SJSA1 (cell line): ENCODE measurements at places on chromosomes 5 and 9. TPM values are rescaled to one million over a fixed set of nuclear protein-coding genes. Genes with fewer than 3 reads are reported as not detected.

Gene OR13D1
- total RNA-seq: not detected in 2 replicates

Gene NOXA1
- not detected in 2 replicates for total RNA-seq

Gene TLX3
- total RNA-seq: not detected in 2 replicates

Gene C1QTNF3
- total RNA-seq: 0.24 TPM in 1 of 2 replicates, not detected in the other

DNA sequence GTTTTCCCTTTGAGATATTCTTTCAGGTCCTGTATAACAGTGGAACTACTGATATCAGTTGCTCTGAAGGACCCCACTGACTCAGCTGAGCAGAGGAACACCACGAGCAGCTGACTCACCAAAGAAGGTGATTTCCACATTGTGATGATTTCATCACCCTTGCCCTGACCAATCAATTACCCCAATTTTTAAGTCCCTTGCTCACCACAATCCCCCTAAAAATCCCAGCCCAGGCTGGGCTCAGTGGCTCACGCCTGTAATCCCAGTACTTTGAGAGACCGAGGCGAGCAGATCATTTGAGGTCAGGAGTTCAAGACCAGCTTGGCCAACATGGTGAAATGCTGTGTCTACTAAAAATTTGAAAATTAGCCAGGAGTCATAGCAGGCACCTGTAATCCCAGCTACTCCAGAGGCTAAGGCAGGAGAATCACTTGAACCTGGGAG, 125.3 kb upstream of the ABCA1 start:
- no peak for DNase-seq

Gene CEL
- 0.61 TPM in 1 of 2 replicates, not detected in the other for total RNA-seq

Gene WNT8A
- total RNA-seq: not detected in 2 replicates

DNA sequence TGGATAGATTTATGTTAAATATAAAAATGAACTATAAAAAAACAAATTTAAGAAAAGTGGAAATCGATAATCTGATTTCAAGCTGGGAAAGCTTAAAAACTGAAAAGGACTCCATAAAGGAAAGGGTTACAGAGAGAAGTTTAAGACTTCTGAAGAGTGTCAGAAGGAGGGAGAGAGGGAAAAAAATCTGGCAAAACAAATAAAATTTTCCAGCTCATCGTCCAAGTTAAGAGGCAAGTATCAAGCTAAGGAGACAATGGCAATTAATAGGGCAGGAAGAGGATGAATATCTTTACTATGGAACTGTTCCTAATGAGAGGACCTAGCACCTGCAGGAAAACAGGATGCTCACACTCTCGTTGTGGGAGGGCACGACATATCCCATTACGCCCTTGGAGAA, 20.5 kb upstream of the HEXB start:
- DNase-seq: no peak

Gene HMCN2
- total RNA-seq: 1.2 and 1.9 TPM in 2 replicates

- DNase-seq: peak; percentile 80
These were observed 35.0 kb upstream of the LIFR start for GRCh38 chr5:38591523-38591849.

- DNase-seq: peak; percentile 21
These were observed 37.3 kb downstream of the FBXW2 start for GRCh38 chr9:120755810-120756434.

- peak; percentile 33 for DNase-seq
These were observed 21.5 kb upstream of the WWC1 start for GRCh38 chr5:168269937-168270330.

GRCh38 chr5:162593881-162594280, 526.3 kb downstream of the GABRG2 start:
- no peak for DNase-seq

GRCh38 chr9:116499986-116500871, 186.9 kb upstream of the TRIM32 start:
- no peak for DNase-seq

- no peak for DNase-seq
These were observed at the start of gene PCDHAC2 for GRCh38 chr5:140966293-140967225. PCDHAC2 (plus strand) TSS chr5:140966476; CDS start chr5:140966767, 291 bp downstream.

Gene IRX2
- total RNA-seq: 16.4 and 16.7 TPM in 2 replicates

DNA sequence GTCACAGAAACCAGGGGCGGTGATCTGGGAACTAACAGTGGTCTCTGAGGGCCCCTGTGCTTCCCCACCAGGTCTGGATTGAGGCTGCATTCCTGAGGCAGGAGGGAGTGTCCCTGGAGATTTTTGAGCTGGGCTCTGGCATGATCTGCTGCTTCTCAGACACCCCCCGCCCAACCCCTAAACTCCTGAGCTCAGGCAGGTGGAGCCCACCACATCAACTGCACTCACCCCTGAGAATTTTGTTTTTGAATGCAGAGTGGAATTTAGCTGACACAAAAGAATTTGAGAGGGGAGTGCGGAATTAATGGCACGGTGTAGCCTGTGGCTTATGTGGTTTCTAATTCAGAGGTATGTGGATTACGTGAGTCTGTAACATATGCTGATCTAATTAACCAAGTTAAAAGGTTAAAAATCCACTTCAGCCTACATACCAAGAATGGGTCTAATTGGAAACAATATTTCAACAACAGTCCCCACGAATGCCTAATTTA, 23.9 kb upstream of the CTSL start:
- no peak for DNase-seq

GRCh38 chr9:120625222-120625621, 45.3 kb upstream of the CDK5RAP2 start:
- DNase-seq: no peak

Gene TMEM174
- total RNA-seq: not detected in 2 replicates

Gene GAS1
- total RNA-seq: 2.3 and 3.7 TPM in 2 replicates

DNA sequence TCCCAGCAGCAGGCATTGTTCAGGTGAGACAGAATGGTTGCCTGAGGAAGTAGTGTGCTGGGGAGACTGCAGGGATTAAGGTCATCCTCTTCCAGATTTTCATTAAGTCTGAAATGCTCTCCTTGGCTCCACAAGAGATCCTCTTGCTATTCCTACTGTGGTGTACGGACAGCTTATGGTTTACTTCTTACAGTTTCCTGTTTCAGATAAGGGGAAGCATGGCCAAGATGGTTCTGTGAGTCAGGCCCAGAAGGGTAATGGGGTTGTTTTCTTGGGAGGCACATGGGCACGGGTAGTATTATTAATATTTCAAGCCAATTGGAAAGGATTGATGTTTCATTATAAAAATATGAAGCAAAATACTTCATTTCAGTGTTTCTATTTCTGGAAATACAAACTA, 42.9 kb downstream of the GLRX start:
- DNase-seq: no peak

GRCh38 chr5:108617467-108618435, 129.9 kb upstream of the FER start:
- DNase-seq: no peak

Gene CSF2
- 0.68 TPM in 1 of 2 replicates, not detected in the other for total RNA-seq

DNA sequence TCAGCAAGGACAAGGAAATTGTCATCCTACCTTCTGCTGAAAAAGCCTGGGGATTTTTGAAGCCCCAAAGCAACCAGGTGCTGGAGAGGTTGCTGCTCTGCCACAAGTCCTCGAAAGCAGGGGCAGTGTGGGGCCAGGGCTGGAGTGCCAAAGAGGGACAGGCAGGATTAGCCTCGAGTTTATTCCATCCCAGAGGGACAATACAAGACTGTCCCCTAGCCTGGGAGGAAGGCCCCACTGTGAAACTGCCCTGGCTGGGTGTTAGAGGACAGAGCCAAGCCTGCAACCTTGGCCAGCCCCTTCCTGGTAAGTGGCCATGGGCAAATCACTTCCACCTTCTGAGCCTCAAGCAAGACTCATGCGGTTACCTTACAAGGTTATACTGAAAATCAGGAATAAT, 55.1 kb downstream of the WHRN start:
- DNase-seq: no peak

Gene PAEP
- total RNA-seq: not detected in 2 replicates

DNA sequence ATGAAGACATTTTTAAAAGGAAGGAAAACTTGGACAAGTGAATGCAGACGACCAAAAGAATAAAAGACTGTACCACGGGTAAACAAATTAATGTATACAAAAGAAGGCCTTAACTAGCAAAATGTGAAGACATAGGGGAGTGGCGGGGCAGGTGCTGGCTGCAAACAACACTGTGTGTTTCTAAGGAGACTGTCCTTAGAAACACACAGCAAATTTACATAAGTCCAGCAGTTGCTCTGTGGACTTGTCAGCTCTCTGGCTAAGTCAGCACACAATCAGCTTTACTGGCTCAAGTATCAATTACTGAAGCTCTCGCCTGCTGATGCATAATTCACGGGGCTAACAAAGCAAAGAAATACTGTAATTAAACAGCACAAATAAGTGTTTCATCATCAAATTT, 24.8 kb downstream of the PTBP3 start:
- no peak for DNase-seq

GRCh38 chr5:64874753-64875152, 106.0 kb downstream of the CWC27 start:
- DNase-seq: no peak

Gene TNFSF8
- not detected in 2 replicates for total RNA-seq

DNA sequence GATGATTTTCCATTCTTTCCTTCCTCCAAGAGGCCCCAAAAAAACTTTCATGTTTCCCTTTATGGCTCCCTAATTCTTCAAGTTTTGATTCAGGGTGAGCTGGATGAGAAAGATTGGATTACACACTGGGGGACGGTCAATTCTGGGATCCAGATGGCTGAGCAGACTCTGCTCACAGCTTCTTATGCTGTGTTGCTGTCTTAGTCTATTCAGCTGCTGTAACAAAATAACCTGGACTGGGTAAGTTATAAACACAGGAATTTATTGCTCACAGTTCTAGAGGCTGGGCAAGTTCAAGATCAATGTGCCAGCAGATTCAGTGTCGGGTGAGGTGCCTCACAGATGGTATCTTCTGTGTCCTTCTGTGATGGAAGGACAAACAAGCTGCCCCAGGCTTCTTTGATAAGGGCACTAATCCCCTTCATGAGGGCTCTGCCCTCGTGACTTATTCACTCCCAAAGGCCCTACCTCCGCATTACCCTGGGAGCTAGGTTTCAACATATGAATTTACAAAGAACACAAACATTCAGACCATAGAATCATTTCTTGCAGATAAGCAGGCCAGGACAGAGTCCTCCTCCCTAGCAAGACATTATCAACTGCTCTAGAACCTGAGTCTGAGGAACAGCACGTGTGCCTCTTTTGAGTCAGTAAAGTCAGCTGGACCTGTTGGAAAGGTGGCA, 23.1 kb upstream of the SMAD5 start:
- DNase-seq: peak; percentile 29
